ENCODE measurements at places on chromosomes 11 and 22.
A peak's percentile ranks its signal among the peaks of the same experiment; 100 is the strongest.

DNA sequence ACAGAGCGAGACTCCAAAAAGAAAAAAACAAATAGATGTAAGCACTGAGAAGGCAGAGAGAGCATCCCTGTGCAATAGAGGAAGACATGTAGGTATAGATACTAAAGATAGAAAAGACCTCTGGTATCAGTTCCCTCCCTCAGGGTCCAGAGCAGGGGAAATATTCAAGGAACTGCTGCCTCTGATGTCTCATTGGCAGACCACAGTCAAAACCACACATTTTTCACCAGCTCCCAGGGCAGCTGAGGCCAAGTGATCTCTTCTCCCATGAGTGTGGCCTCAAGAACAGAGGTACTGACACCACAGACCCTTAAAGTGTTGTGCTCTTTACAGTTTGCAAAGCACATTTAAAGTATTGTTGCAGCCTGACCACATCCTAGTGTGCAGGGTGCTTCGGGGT lies 288.5 kb downstream of the NTM start:
- peak; percentile 45 for DNase-seq

- DNase-seq = no peak
These were observed 14.3 kb downstream of the NCAM1 start for GRCh38 chr11:112975493-112975892.

DNA sequence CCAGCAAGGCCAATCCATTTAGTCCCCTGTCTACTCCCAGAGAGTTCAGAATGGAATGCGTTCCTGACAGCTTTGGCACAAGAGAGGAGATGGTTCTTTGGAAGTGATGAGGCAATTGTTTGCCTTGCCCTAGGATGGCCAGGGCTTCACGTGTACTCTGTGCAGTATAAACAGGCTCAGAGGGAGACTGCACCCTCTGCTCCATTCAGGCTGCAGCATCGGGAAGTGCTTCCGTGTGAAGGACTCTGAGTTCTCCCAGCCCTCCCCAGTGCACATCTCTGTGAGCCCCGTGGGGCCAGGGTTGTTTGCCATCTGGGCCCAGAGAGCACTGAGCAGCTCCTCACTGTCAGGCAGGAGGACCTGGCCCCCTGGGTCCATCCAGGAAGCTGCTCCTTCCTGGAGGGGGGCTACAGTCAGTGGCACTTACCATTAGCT lies 215.3 kb upstream of the TBCEL start:
- no peak for DNase-seq

GRCh38 chr22:27801202-27801615 lies 347 bp downstream of the MN1 start:
- no peak for DNase-seq

DNA sequence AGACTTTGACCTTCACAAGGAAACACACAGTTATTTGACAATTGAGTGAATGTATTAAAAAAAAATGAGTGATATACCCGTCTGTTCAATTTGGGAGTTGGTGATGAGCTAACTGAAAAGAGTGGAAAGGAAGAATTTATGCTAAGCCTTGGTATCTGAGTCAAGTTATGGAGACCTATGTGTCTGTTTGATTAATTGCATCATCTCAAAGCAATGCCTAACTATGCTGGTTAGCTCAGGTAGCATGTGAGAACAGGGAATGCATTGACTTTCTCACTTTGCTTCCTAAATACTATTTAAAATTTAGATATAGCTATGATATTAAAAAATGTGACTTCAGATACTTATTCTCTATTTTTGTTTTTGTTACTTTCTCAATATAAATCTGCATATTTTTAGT lies 110.5 kb downstream of the DDX10 start:
- no peak for DNase-seq

- DNase-seq = no peak
These were observed 372.1 kb downstream of the MN1 start for GRCh38 chr22:27429476-27429875.
